ENCODE measurements at places on chromosomes 3 and 15.

GRCh38 chr3:13045241-13045903, 27.9 kb downstream of the IQSEC1 start:
- DNase-seq, result no peak

DNA sequence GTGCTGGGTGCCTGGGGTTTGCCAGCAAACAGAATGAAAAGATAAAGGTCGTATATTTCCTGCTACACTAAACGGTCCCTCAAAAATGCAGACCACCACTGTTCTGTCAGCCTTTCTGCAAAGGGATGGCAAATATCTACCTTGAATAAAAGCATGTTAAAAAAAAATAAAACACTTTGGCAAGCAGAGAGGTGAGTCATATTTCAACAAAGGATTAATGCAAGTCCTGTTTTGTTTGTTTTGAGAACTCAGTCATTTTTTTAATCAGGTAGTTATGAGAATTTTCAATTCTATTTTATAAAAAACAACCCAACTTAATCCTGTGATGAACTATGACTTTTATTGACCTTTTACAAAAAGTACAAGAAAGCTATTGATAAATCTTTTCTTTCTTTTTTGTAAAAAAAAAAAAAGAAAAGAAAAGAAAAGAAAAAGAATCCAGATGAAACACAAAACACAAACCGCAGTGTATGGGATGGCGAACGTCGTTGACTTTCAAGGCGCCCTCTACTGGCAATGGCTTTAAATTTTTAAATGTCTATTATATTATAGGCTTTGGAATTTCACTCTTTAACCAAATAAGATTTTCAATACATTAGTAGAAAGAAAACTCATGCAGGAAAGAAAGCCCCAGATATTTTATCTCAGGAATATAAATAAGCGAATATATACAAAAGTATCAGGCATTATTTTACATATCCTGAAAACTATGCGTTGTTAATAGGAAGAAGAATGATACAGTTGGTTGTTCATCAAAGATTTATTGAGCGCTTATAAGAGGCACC, 87.8 kb downstream of the NCEH1 start:
- DNase-seq, result peak; percentile 37

- no peak for DNase-seq
Measured at GRCh38 chr3:25589783-25590258, 74.9 kb downstream of the TOP2B start.

GRCh38 chr15:35693886-35694285, 147.9 kb upstream of the DPH6 start:
- no peak for DNase-seq

DNA sequence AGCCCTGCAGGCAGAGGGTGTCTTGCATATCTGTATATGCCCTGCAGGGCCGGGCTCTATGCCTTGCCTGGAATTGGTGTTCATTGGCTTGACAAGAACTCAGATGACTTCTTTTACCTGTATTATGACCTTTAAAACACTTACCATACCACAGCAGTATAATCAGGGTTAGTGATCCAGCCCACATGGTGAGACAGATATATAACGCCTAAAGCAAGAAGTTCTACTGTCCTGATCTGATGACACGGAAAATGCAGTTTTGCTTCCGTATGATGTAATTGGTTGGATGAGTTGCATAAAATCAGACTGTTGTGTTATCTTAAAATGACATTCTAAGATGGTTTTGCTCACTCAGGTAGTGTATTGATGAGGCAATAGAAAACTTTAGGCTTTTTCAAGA, 9.4 kb downstream of the CCDC174 start:
- DNase-seq, result no peak

DNA sequence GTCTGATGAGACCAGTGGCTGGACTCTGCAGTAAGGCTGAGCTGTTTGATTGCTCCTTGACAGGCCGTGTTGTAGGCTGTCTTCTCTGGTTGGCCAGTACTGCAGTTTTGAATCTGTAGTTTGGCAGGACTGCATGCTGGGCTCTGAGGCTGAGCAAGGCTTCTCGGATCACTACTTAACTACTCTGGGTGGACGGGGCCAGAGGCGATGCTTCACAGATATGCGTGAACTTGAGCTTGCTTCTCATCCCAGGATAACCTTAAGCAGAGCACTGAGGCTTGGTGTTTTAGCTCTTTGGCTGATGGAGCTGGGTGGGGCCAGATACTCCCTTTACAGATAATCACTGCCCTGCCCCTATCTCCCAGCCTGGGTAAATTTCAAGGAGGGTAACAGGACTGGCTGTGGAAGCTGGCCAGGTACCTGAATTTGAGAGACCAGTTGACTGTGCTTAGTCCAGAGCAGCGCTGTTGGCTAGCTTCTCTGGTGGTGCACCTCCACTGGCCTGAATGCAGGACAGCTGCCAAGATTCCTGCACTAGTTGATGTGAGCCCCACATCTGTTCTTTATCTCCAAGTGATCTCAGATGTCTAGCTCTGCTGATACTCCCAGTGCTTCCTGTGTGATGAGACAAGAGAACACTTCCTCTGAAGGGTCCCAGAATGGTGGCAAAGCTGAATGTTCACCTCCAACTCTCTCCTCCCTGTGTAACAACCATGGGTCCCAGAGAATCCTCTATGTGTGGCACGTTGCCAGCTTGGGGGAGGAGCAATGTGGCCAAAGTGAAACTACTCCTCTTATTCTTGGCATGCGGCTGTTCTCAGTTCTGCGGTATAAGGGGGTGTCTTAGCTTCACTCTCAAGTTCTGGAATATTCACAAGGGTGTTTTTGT, 37.9 kb downstream of the RPL39L start:
- peak; percentile 88 for DNase-seq

- DNase-seq, result peak; percentile 77
Measured at GRCh38 chr3:72338942-72339669, 509.1 kb downstream of the SHQ1 start.

GRCh38 chr3:48859206-48859605, 11.5 kb upstream of the PRKAR2A start:
- peak; percentile 54 for DNase-seq

GRCh38 chr3:68889328-68889727, 43.0 kb downstream of the TAFA4 start:
- DNase-seq, result no peak

- no peak for DNase-seq
Measured at GRCh38 chr3:180421721-180422120, 180.2 kb upstream of the TTC14 start.

DNA sequence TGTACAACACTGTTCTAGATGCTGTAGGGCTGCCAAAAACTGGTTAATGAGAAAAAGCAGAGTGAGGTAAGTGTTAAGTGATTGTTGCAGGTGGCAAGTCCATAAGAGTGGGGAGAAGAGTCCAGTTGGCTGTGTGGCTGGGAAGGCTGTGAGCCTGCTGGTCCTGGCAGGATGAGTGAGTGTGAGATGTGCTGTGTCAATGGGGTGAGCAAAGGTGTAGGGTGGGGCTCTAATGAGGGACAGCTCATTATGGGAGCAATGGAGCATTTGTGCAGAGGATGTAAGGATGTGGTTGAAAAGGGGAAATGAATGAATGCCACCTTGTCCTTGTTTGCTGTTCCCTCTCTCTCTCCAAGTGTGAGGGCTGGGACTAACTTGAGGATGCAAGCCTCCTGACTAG, 145.3 kb upstream of the ROPN1 start:
- no peak for DNase-seq

DNA sequence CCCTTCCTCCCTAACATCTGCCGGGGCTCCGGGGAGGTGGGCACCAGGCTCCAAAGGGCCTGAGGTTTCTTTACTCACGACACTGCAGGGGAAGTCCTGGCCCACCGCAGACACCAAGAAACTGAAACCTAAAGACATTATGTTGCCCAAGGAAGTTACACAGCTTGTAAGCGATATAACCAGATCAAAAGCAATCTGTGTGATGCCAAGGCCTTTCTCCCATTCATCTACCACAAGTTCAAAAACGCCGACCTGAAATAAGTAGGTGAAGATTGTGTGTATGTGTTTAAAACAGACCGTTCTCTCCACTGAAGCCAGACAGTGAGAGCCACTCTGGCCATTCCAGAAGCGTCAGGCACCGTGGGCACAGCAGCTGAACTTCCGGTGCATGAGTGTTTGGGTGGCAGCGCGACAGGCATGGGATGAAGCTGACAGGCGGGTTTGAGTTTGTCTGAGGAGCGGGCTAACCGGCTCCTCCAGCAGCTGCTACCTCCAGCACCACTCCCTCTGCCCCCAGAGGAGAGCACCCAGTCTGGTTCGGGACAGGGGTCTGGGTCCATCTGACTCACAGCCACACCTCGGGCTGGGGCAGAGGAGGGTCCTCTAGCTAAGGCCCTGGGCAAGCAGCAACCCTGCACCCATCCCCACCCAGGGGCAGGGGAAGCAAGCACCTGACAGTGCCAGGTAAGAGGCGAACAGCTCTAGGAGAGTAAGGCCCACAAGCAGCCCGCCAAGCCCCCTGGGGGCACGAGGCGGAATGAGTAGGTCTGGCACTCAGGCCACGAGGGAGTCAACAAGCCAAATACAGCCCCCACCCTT, 1.3 kb downstream of the TNK2 start:
- DNase-seq, result no peak

DNA sequence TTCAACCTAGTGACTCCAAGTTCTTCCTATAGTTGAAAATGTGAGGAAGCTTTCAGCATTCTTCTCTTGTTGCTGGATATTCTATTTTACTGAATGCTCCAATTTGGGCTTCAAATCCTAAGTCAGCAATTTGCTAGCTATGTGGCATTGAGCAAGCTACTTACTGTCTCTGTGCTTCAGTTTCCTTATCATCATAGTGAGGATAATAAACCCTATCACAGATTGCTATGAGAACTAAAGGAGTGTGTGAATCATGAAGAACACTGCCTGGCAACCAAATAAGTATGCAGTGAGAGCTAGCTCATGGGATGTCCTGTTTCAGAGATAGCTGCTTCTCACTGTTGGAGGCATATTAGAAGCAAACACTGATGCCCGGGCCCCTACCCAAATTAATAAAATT, 163.8 kb upstream of the CDIN1 start:
- no peak for DNase-seq

DNA sequence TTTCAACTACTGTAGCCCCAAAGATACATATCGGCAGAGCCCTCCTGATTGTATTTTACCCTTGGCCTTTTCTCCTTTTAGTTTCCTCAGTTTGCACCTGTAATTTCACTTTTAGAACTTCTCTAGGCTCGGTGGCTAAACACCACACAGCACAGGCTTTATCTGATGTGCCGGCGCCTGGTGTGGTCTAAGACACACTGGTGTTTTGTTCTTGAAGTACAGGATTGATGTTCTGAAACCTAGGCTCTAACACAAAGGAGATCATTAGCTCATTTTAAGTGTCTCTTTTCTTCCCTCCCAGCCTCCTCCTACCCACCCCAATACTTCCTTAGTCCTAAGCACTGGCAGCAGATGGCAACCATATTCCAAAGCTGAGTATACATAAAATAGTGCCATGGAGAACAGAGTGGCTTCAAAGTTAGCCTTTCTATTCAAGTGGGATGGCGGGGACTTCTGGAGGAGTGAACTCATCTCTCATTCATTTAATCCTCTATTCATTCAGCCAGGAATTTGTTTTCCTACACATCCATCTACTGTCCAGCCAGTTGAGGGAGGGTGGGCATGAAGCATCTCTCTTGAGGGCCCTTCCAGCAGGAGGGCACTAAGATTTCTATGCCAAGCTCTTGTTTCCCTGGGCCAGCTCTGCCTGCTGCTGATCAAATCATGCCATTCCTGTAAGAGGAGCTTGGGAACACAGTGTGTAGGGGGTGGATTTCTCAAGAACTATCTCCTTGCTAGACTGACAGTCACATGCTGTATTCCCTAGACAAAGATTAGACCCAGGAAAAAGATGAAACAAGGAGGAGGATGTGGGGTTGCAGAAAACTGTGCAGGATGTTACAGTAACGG, 71.2 kb downstream of the TIGIT start:
- DNase-seq, result no peak

DNA sequence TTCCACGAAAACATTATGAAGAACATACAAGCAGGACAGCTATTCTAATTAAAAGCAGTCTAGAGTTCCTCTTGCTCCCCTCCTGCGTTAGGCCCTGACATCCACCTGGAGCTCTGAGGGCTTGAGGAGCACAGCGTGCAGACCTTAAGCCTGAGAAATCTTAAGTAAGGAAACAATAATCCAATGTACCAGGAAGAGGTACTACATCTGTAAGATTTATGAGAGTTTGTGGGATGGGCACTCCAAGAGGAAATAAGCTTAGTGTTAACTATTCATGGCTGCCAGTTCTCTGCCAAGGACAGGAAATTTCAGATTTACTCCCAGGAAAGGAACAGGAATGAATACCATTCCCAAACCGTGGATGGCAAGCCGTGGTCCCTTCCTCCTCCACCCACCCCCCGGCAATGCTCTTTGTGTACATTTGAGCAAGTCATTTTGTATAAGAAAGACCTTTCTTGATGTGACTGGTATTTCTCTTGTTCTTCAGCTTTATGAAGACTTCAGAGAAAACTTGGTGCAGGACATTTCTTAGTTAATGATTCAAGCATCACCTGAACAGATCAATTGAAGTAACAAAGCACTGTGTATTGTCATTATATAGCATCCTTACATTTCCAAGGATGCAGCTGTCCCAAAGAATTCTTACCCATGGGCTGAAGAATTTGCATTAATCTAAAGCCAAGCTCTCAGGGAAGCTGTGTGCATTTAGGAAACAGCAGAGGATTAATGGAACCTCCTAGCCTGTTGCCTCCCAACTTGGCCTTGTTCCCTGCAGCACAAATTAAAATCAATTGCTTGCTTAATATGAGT, 28.8 kb upstream of the VILL start:
- no peak for DNase-seq

DNA sequence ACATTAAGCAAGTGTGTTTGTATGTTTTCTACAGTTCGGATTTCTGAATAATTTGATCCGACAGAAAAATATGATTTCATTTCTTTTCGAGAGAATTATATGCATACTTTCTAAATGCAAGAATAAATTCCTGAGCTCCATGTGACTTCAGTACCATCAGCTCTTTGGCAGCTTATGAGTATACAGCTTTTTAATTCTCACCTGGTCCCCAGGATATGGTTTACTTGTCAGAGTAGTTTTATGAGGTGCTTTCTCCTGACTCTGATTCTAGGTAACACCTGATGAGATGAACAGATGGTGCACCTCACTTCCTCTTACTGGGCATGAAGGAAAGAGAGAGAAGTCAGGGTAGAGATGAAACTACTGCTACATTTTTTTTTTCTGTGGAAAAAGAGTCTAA, 3.1 kb downstream of the HGD start:
- DNase-seq, result no peak

DNA sequence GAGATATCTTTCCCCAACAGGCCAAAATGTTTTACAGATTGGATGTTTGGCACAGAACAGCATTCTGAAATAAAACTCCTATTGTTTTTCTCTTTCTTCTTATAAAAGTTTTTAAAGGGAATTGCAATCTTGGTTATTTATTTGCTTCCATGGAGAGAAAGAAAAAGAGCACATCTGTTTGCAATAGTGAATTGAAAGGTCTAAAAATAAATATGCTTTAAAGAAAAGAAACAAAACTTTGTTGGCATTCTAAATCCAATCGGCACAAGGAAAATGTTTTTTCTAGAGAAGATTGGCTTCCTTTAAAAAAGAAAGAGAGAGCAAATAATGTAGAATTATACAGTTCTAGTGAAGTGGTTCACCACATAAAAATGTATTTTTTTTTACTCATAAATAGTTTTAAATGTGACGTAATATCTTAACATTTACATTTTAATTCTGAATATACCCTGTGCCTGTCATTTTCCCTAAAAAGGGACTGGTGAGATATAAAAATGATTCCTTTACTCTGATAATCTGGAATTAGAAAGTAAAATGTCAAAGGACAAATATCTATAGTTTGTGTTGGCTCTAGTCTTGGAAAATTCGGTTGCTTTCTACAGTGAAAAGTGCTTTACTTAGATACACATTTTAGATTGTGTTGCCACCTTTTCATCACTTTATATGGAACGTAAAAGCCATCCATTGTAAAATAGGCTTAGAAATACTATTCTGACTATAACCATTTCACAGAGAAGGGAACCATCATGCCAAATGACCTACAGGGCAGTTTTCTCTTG, 257.4 kb upstream of the CBLB start:
- DNase-seq, result peak; percentile 93
